H4 (cell line): ENCODE measurements at places on chromosomes 7 and 10.

DNA sequence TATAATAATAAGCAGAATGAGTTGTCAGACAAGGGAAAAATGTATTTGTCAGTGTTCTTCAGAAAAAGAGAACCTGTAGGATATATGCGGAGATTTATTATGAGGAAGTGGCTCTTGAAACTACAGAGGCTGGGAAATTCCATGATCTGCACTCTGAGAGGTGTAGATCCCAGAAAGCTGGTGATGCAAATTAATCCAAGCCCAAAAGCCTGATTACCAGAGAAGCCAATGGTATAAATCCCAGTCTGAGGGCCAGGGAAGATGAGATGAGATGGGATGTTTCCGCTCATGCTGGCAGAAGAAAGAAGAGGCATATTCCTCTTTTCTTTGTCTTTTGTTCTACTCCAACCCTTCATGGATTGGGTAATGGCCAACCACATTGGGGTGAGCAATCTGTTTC, 732.8 kb upstream of the IGFBP3 start:
- no peak for DNase-seq

- DNase-seq, result no peak
Measured at GRCh38 chr10:30991647-30992011, 40.0 kb downstream of the ZNF438 start.

- DNase-seq, result no peak
Measured at GRCh38 chr10:79947787-79948424, 999 bp downstream of the SFTPD start.

- peak; percentile 60 for DNase-seq
Measured at GRCh38 chr10:6171881-6172695, 30.6 kb upstream of the PFKFB3 start.

- no peak for DNase-seq
Measured at GRCh38 chr7:104963378-104963990, 50.5 kb upstream of the KMT2E start.

GRCh38 chr7:83946801-83947200, 247.8 kb downstream of the SEMA3A start:
- no peak for DNase-seq

- DNase-seq, result no peak
Measured at GRCh38 chr7:45150199-45150598, 7.4 kb upstream of the RAMP3 start.

- DNase-seq, result no peak
Measured at GRCh38 chr10:126264102-126265018, 123.9 kb downstream of the ADAM12 start.

DNA sequence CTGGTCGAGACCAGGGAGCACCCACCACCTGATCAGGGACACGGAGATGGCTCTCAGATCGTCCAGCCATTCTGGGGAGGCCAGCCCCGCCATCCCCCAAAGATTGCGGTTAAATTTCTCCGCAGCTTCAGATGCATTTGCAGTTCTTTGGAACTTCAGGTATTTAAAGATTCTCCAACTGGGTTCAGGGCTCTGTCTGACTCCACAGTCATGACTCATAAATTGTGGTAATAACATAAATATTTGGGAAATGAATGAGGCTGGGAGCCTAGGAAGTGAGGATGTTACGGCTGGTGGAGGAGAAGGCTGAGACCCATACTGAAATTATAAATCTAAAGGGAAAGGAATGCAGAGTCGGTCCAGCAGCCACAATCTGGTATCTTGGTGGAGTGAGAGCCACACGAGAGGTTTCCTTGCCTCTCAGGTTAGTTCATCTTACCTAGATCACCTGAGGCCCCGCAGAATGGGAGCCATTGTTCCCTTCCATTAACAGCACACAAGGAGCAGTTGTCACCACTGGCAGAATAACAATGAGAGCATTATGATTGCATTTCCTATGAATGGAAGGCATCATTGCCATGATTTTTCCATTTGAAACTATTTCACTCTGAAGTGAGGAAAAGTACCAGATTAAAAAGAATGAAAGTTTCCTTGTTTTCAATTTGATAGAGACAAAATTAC, 26.7 kb upstream of the DNAJB6 start:
- DNase-seq, result peak; percentile 88

- no peak for DNase-seq
Measured at GRCh38 chr7:6254866-6255265, 17.6 kb downstream of the CYTH3 start.

GRCh38 chr10:5466451-5467206, 32.7 kb downstream of the CALML5 start:
- peak; percentile 13 for DNase-seq

DNA sequence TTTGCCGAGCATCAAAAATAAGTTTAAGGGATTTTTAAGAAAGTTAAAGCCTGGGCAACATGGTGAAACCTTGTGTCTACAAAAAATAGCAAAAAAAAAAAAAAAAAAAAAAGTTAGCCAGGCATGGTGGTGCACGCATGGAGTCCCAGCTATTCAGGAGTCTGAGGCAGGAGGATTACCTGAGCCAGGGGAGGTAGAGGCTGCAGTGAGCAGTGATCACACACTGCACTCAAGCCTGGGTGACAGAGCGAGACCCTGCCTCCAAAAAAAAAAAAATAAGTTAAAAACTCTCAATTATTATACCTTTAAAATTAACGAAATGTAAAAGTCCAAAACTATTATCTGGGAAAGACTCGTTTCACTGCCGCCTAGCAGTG, 35.0 kb upstream of the DAGLB start:
- DNase-seq, result no peak

DNA sequence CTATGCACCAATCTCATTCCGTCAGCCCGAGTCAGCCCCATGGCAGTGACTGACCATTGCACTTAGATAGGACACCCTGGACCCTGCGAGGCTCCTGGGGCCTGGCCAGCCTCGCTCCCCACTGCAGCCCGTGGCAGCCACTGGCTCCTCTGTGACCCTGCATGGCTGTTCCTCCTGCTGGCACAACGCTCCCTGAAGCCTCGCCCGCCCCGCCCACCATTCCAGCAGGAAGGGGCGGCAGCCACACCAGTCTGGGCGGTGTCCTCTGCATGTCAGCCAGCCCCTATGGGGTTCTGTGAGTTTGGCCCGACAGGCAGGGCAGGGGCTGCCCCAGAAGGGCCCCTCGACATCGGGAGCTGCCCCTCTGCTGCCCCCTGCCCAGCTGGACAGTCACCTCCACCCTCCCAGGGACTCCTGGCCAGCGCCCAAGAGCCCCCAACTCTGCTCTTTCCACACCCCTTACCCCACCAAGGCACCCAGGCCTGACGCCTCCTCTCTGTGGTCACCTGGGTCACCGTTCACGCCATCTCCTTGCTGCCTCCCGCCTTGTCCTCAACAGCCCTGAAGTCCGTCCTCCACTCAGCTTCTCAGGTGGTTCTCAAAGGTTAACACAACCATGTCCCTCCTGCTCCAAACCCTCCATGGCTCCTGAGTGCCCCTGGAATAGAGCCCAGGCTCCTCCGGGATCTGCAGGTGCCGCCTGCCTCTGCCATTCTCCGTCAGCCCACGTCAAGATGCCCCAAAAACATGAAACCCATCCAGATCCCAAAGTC, 103.5 kb downstream of the MICALL2 start:
- no peak for DNase-seq

DNA sequence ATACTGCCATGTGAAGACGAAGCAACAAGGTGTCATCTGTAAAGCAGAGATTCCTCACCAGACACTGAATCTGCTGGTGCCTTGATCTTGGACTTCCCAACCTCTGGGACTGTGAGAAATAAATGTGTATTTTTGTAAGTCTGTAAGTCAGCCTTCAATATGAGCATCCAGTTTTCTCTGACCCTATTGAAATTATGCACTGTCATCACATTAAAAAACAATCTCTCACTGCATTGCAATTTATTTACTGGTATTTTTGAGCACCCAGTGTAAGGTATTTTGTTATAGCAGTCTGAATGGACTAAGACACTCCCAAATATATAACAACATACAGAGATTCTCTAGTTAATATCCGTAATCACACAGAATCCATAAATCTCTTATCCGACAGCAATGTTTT, 77.5 kb upstream of the CDK6 start:
- no peak for DNase-seq

DNA sequence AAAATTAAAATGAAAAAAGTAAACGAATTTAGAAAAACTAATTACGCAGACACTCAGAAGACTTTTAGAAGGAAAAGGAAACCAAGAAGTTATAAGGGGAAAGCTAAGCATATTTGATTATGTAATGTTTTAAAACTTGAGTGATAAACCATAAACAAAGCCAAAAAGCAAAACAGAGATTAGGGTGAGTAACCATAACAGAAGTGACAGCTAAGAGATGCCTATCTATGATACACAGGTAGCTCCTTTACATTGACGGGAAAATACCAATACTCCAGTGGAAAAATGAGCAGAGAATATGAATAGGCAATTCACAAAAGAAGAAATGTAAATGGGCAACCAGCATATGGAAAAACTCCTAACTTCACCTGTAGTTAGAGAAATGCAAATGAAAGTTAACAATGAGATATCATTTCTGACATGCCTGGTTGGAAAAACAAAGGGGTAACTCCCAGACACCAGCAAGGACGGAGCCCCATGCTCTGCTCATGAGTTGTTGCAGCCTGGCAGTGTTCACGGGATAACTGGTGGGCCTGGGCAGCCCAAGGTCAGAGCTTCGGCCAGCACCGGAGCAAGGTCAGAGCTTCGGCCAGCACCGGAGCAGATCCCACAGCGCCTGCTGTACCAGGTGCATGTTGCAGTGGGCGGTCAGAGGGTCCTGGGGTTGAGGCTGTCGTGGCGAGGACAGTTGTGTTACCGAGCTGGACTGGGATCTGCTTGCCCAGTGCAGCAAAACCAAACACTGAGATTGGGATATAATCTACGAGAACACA, 58.9 kb downstream of the ALOX5 start:
- DNase-seq, result no peak

DNA sequence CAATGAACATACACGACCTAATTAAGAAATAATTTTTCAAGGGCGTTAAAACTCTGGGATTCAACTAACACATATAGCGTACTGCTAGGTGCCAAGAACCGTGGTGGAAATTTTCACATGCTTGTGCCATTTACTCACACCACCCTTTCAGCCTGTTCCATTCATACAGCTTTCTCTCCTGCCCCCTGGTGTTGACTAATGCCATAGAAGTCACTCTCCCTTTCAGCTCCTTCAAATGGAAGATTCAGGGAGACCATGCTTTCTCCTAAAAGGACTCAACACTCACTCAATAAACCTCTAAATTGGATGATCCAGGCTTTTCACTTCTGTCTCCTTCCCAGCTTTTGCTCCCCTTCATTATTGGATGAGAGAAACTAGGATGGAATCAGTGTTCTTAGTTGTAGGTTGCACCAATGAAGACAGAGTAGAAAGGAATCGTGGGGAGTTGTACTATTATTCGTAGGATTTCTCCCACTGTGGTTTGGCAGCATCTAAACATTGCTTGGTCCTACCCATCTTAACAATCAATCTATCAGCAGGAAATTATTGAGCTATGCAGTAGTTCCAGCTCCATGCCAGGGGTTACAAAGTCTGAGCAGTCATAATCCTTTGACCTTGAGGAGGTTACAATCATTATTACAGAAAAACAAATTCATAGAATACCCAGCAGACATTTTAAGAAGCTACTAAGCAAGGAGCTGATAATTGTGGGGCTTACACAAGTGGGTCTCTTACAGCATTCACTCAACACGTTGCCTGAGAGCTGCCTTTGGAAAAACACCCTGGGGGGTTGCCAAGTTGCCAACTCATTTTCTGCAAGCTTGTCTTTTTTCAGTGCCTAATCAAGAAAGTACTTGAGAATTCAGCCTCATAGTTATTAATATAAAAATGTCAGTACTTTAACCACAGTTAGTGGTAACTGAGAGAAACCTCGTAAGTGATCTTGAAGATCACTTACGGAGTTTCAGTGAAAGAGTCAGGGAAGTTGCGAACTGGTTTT, 2.8 kb upstream of the PPP1R3C start:
- peak; percentile 75 for DNase-seq

DNA sequence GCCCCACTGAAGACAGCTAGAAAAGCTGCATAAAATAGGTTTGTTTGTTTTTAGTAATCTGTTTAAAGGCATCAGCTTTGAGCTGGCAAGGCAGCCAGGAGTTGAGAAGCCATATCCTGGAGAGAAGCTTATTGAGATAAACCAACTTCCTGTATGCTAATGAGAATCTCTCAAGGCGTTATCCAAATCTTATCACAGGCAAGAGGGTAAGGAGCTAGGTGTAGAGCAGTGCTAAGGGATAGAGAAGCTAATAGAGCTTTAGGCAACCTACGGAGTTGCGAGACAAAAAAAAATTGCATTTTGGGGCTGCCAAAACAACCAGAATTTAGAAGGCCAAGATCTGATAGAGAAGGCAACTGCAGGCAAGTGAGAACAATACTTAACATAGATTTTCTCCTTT, 641.6 kb downstream of the SH2D4B start:
- no peak for DNase-seq

DNA sequence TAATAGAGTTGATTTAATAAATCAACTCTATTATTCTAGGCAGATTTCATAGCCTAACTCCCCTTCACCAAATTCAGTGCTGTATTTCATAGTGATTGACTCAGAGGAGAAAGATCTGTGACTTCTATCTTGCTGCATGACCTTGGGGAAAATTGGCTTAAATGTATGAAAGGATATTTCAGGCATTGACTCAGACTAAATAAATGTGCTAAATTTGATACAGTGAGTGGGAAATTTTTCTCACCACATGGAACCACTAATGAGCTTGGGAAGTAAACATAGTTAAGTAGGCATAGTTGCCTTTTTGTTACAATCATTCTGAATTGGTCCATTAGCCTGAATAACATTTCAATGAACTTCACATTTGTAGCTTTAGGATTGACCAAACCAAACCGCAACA, 89.0 kb upstream of the PRPS1L1 start:
- peak; percentile 82 for DNase-seq

DNA sequence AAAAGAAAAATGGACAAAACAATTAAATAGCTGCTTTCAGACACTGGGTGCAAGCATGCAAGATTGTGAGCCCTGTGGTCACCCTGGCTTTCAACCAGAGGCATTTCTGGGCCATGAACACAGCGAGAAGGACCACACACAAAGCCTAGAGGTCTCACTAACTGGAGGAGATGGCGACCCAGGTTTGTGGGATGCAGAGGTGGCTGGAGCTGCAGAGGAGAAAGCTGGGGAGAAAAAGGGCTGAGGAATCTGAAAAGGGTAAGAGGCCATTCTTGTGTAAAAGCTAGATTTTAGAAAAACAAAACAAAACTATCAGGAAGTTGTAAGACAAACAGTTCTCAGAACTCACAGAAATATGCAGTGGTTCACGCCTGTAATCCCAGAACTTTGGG, 30.1 kb upstream of the PTPRN2 start:
- DNase-seq, result peak; percentile 39

- no peak for DNase-seq
Measured at GRCh38 chr7:118839515-118839914, 615.0 kb downstream of the ANKRD7 start.
